Fibroblast of skin of abdomen (primary cell): ENCODE measurements at places on chromosomes 11 and 22.

DNA sequence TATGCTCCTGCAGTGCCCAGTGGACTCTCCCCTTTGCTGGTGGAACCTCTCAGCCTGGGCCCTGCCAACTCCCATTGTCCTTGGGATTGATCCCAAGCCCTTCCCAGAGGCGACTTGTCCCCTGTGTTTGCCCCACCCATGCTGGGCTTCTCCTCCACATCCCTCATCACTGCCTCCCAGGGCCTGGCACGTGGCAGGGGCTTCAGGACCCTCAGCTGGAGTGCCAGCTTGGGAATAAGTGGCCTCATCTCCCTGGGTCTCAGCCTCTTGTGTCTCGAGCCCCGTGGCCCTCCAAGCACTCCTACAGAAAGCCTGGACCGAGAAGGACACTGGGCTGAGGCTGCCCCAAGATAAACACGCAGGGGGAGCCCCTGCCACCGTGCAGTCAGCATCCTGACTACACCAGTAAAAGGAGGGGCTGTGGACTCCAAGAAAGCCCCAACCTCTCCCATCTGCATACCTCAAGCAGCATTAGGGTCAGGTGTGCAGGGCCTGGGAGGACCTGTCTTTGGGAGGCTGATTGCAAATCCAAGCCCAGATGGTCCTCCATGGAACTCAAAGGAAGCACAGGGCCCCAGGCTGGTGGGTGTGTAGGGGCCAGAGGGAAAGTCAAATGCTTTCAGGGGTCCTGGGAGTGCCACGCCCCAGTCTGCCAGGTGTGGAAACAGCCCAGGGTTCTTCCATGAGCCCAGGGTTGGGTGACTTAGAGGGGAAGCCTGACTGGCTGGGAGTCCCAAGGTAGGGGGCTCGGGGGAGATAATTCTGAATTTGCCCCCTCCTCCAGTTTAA is 9.5 kb upstream of the GNAZ start:
- DNase-seq, result no peak

GRCh38 chr11:20457001-20457799 is 69.7 kb downstream of the PRMT3 start:
- DNase-seq, result no peak

GRCh38 chr22:47027766-47028165 is 265.3 kb downstream of the TBC1D22A start:
- DNase-seq, result no peak

GRCh38 chr11:13781153-13781552 is 112.7 kb downstream of the FAR1 start:
- DNase-seq, result no peak

DNA sequence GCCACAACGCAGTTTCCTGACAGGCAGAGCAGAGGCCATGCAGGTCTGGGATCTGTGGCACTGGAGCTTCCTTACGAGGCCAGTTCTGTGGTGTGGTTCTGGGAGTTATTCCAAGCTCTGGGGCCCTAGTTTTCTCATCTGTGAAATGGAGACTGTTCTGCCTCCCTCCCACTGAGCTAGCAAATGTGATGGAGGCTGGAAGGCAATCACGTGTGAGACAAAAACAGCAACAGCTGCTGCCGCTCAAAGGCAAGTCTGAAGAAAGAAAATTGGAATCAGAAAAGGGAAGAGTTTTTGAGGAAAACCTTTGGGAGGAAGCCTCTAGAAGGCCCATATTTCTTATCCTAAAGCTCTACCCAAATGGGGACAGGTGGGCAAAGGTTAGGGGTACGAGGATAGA is 8.3 kb upstream of the RIC3 start:
- DNase-seq, result no peak

GRCh38 chr22:42863349-42863961 is 6.4 kb upstream of the ARFGAP3 start:
- DNase-seq, result peak; percentile 90

GRCh38 chr11:1233351-1234053 is 10.6 kb downstream of the MUC5B start:
- DNase-seq, result no peak

- DNase-seq, result no peak
Observed at GRCh38 chr11:69841859-69842698, 22.9 kb upstream of the FGF3 start.

GRCh38 chr11:57792060-57792541 is 30.5 kb downstream of the CTNND1 start:
- peak; percentile 46 for DNase-seq

GRCh38 chr11:122192634-122193255 is 76.7 kb upstream of the BLID start:
- DNase-seq, result peak; percentile 67

- DNase-seq, result no peak
Observed at GRCh38 chr11:10429526-10429925, 25.5 kb upstream of the AMPD3 start.
